ENCODE measurements at places on chromosomes 2 and 18.

GRCh38 chr2:3076848-3077642, 300.6 kb downstream of the EIPR1 start:
- DNase-seq: no peak

DNA sequence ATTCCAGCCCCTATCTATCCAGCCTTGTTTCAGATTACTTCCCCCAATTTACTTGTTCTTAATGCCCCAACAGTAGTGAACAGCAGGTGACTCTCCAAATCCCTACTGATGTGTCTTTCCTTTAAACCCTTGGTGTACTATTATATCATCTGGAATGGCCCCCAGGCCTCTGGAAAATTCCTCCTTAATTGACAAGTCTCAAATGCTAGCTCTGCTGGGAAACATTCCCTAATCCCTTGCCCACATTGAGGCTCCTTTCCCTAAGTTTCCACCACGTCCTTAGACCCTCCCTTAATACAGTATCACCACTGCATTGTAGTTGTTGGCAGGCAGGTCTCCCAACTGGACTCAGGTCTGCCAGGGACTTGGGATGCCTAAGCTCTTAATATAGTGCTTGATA, 41.0 kb downstream of the MYO3B start:
- DNase-seq: no peak

DNA sequence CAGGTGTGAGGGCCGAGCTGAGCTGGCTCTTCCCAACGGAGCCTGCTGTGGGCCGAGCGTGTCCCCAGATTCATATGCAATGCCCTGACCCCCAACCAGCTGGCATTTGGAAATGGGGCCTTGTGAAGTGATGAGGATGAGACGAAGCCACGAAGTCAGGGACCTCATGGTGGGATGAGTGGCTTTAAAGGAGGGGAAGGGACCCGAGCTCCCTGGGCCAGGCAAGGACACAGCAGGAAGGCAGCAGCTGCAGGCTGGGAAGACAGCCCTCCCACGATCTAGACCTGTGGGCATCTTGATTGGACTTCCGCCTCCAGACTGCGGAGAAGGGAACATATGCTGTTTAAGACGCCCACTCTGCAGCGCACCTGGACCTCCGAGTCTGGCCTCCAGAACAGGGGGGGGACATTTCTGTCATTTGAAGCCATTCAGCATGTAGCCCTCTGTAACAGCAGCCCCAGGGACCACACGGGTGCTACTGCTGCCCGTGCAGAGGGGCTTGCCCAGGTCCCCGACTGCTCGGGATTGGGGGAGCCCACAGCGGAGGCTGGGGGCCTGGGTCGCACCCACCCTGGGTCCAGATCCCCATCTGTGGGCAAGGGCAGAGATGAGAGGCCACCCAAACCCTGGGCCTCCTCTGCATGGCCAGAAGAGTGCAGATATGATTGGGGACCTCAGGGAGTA, 27.2 kb downstream of the KIF1A start:
- DNase-seq: no peak

- peak; percentile 50 for DNase-seq
Measured at GRCh38 chr2:69345434-69345833, 41.6 kb downstream of the GFPT1 start.

DNA sequence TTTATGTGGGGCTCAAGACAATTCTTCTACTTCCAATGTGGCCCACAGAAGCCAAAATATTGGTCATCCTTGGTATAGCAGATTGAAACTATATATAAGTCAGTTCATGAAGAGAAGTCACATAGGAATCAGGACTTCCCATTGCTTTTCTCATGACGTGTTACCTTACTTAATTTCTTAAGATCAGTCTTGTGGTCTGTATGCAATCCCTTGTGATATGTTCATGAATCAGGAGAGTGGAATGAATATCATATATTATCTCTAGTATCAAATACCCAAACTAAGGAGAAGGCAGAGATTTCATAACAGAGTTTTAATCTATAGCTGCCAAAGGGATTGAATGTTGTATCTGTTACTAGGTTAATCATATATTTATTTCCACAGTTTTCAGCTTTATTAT, 1390.4 kb downstream of the SUCLG1 start:
- DNase-seq: peak; percentile 53

GRCh38 chr2:241562269-241562891, 3.8 kb downstream of the BOK start:
- DNase-seq: no peak

DNA sequence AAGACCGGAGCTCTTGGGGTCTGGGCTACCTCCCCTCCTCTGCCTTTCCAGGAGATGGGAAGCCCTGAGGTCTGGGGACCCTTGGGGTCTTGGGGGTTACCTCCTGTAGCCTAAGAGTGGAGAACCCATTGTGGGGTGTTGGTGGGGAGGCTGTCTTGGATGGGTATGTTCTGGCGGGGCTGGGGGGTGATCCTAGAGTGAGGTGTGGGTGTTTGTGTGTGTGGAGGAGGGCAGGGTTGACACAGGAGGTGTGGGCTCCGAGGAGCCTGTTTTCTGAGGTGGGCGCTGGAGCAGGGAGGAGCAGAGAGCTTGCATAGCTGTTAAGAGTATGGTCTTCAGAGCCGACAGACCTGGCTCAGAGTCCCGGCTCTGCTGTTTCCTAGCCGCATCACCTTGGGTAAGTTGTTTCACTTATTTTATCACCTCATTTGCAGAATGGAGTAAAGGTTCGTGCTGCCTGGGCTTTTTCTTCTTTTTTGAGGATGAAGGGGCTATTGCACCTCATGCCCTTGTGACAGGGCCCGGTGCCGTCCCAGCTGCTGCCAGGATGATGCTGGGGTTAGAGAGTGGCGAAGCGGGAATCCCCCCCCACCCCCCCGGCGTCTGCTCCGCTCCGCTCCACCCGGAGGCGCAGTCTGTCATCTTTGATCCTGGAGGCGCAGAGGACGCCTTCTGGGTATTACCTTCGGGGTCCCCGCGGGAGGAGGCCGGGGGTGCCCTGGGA, 17.2 kb downstream of the TET3 start:
- no peak for DNase-seq

- no peak for DNase-seq
Measured at GRCh38 chr2:145185696-145186095, 665.8 kb upstream of the ZEB2 start.

GRCh38 chr2:215579809-215580208, 143.9 kb upstream of the FN1 start:
- peak; percentile 87 for DNase-seq

GRCh38 chr2:207873794-207874193, 104.1 kb upstream of the FZD5 start:
- no peak for DNase-seq

- DNase-seq: no peak
Measured at GRCh38 chr2:47155091-47155876, at the start of gene STPG4. TSS of gene STPG4 (minus strand) at chr2:47155308. CDS start at chr2:47155251, 57 bp downstream.

GRCh38 chr18:8359076-8359475, 250.2 kb upstream of the RAB12 start:
- DNase-seq: no peak

DNA sequence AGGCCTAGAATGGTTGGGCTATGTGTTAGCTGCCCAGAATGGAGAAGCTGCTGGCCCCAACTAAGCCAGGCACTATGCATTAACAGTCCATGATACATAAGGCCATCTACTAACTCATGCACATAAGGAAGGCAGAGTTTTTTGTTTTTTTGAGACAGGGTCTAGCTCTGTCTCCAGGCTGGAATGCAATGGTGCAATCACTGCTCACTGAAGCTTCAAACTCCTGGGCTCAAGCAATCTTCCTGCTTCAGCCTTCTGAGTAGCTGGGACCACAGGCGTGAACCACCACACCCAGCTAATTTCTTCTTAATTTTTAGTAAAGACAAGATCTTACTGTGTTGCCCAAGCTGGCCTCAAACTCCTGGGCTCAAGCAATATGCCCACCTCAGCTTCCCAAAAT, 37.6 kb downstream of the GPR45 start:
- no peak for DNase-seq

DNA sequence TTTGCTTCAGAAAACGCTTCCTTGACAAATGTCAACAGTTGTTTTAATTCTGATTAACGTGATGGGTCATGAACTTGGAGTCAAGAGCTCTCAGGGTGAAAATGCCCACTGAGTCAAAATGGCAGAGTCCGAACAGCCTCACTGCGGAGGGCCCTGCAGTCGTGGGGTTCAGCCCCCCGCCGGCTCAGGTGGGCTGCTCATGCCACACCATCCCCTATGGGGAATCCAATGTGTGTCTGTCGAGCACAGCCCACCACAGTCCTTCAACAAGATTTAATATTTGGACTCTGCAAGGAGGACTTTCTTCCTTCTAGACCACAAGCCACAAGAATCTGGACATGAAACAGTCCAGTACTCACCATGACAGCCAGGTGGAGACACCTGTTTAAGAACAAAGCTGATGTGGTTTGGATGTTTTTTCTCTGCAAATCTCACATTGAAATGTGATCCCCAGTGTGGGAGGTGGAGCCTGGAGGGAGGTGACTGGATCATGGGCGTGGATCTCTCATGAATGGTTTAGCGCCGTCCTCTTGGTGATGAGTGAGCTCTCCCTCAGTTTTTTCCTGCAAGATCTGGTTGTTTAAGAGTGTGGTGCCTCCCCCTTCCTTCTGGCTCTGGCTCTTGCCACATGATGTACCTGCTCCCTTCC, 201.0 kb downstream of the NDUFA10 start:
- DNase-seq: no peak

GRCh38 chr2:234805836-234806235, 146.0 kb upstream of the SH3BP4 start:
- DNase-seq: no peak

- DNase-seq: no peak
Measured at GRCh38 chr18:6194640-6195039, 220.1 kb downstream of the L3MBTL4 start.

GRCh38 chr2:100367163-100367562, 44.9 kb upstream of the LONRF2 start:
- DNase-seq: no peak

DNA sequence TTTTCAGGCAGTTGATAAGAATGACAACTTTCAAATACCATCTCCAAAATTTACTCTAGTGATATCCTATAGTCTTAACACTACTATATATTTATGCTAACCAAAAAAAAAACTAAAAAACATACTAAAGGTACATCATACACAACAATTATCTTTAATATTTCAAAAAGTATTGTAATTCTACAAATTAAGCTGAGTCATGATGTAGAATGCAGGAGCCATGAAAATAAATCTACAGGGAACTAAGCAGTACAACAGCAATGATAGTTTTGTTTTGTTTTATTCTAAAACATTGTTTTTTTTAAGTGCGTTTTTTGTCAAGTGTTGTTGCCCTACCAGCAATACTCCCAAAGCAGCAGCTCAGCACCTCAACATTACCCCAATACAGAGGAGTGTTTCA, 314.3 kb downstream of the FSIP2 start:
- DNase-seq: no peak

DNA sequence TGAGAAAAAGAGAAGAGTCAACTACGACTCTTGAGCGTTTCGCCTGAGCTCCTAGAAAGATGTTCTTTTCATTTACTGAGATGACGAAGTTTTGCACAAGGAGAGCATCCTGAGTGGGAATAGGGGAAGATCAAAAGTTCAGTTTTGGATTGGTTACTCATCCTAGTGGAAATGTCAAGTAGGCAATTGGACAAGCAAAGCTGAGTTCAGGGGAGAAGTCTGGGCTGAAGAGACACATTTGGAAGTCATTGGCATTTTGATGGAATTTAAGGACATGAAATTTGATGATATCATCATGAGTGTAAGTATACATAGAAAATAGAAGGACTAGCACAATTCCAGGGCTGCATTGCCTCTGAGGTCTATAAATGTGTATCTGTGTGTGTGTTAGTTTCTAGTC, 416.6 kb downstream of the RAD51AP2 start:
- DNase-seq: no peak

- DNase-seq: no peak
Measured at GRCh38 chr2:33498291-33498956, 22.0 kb downstream of the RASGRP3 start.

DNA sequence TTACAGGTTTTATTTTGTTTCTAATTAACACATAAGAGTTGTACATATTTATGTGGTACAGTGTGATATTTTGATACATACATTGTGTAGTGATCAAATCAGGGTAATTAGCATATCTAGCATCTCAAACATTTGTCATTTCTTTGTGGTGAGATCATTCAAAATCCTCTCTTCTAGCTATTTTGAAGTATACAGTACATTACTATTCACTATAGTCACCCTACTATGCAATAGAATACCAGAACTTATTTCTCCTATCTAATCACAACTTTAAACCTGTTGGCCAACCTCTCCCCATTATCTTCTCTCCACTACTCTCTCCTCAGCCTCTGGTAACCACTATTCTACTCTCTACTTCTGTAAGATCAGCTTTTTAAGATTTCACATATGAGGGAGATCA, 325.8 kb downstream of the CYP26B1 start:
- DNase-seq: no peak

DNA sequence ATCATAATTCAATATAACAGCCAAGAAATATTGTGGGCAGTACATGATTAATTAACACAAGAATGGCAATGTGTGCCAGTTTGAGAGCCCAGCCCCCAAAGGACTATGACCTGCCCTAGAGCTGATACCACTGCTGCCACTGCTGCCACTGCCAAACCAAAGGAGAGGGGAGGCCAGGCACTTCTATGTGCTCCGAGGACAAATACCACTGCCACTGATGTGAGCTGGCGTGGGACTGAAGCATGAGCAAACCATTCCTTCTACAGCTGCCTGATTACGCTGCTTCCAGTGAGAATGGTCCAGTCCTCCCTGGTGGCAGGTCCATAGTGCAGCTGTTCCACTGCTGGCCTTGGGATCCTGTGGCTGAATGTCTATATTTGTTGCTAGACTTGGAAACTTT, 392.2 kb downstream of the CCDC85A start:
- DNase-seq: no peak

GRCh38 chr18:42182728-42183700, 228.0 kb downstream of the PIK3C3 start:
- no peak for DNase-seq

DNA sequence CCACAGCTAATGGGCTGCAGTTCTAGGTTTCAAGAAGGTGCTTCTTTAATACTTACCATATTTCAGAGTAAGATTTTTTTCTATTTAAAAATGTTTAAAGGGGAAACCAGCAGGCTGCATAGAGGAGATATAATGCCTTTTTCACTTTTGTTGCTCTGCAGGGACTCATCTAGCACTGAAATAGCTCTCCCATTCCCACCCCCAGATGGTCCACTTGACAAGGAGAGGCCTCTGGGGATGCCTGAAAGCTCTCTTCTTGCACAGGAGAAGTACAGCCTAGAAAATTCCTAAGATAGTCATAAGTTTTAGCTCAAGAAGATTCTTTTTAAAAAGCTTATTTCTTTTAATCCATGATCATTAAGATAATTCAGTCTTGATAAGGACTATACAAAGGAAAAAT, 126.4 kb downstream of the CDH2 start:
- DNase-seq: no peak

GRCh38 chr2:20404950-20405349, 41.9 kb upstream of the RHOB start:
- no peak for DNase-seq

DNA sequence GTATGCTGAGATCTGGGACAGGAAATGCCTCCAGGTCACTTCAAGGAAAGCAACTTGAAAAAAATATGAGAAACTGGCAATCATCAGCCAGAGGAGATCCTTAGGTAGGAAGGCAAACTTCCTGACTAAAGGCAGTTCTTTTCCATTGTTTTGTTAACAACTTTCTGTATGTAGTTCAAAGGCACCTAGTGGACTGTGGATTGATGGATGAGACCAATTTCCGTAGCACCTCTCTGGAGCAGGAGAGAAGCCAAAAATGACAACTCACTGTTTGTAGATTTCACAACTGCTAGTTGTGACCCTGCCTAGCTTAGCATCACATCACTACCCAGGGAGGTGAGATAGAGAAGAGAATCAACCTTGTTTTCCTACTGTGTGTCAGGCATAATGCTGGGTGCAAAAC, 21.8 kb upstream of the NOSTRIN start:
- no peak for DNase-seq

- peak; percentile 56 for DNase-seq
Measured at GRCh38 chr2:101199251-101199791, 48.1 kb upstream of the TBC1D8 start.
